ENCODE measurements at places on chromosomes 6 and 20. TPM values are rescaled to one million over a fixed set of nuclear protein-coding genes. Genes with fewer than 3 reads are reported as not detected.

RBPJL gene
- not detected for total RNA-seq

JAG1 gene
- 132 TPM for total RNA-seq

SEC23B gene
- total RNA-seq = 67.3 TPM

RCAN2 gene
- 25.7 TPM for total RNA-seq

KCNQ2 gene
- total RNA-seq = 2.2 TPM

AK9 gene
- total RNA-seq = 10.9 TPM

TSBP1 gene
- total RNA-seq = not detected

AKAP12 gene
- total RNA-seq = 84.6 TPM

CD93 gene
- total RNA-seq = 104 TPM

ATRN gene
- total RNA-seq = 48.1 TPM

HBS1L gene
- 59.1 TPM for total RNA-seq

HSPA1L gene
- 1.7 TPM for total RNA-seq

DNA sequence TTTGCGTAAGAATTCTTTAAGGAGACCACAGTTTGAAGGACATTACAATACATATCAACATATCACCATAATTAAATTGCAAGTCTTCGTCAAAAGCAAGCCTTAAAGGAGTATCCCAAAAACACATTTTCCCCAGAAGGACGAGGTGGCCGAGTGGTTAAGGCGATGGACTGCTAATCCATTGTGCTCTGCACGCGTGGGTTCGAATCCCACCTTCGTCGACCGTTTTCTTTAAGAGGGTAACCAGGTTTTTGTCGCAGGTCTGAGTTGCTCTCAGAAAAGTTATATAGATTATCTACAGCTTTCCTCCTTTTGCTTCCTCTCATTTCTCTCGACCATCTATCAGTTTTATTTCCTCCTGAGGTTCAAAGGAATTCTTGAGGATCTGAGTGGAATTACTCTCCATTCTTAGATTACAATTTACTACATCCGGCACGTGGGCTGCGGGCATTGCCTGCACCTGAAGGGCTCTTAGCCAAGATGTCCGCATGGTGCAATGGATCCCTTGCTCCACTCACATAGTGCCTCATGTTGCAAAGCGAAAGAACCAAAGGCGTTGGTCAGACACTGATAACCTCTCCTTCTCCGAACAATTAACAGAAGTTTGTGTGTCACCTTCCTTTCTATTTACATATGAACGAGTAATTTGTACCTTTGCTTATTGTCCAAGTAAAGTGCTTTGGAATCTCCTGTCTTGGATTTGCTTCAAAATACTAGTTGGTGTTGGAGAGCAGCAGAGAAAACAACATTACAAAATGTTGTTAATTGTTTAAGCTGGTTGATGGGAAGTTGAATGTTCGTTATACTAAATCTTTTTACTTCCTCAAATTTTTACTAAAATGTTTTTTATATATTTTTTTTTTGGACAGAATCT is 14.0 kb downstream of the POM121L2 start:
- no peak for DNase-seq

- DNase-seq = peak; percentile 92
Observed at GRCh38 chr20:48295445-48295903, 510.2 kb upstream of the SULF2 start.

- DNase-seq = no peak
Observed at GRCh38 chr6:4066029-4066755, 12.7 kb downstream of the FAM217A start.

DNA sequence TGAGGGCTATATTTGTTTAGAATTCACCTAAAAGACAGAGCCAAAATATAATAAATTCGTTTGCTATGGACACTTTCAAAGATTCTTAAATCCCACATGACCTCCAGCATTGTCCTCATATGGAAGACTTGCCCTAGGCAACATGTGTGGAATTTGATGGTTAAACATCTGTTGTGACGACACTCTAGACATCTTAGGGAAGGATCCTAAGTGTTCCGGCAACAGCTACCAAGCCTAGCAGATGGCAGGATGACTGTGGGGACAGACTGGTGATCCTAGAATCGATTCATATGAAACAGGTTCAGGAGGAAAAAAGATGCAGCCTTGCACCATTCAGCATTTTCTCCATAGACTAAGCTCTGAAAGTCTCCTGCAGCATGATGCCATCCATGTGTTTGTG is 77.6 kb upstream of the BACH2 start:
- no peak for DNase-seq

GRCh38 chr20:63347081-63347741 is 13.9 kb downstream of the CHRNA4 start:
- no peak for DNase-seq

DNA sequence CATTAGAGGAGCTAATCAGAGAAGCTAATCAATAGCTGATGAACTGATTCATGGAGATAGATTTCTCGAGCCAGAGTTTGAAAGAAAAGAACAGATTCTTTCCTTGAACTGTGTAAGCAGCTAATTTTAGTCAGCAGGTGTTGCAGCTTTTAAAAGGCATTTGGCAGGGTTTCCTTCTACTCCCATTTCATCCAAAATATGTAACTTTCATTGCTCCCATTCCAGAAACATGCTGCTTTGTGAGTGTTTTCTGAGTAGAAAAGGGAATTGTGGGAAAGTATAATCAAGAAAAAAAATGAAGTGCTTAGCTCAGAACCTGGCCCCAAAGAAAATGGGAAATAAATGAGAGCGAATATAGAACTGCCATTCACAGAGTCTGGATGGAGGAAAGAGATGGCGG is 20.8 kb downstream of the SLC35F1 start:
- DNase-seq = no peak

GRCh38 chr6:33082702-33083101 is 6.9 kb downstream of the HLA-DPB1 start:
- peak; percentile 17 for DNase-seq

DNA sequence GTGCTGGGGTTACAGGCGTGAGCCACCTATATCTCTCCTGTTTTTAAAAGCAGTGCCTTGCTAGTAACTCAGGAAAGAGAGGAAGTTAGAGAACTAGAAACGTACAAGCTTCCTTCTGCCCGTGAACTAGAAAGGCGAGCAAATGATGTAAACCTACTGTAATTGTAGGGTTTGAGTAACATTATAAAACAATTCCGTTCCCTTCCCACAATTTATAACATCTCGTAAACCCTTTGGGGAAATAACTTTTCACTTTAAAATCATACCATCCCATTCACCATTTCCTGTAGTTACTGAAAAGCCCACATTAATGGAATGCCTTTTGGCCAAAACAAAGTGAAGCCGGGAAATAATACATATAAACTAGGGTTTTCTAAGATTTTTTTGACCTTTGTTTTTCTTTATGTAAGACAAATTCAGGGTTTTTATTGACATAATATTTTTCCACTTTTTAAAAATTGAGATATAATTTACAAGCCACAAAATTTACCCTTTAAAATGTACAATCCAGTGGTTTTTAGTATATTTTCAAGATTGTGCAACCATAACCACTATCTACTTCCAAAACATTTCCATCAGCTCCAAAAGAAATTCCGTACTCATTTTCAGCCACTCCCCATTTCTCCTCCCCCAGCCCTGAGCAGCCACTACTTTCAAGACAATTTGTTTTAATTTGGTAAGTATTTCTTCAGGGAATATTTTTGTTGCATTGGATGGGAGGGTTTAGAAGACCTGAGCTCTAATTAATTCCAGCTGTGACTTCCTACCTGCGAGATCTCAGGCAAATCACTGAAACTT is 175.1 kb upstream of the PDE10A start:
- no peak for DNase-seq

- DNase-seq = no peak
Observed at GRCh38 chr20:60206259-60206658, 248.0 kb downstream of the CDH26 start.

GRCh38 chr6:36691011-36691410 is 6.6 kb upstream of the RAB44 start:
- no peak for DNase-seq

DNA sequence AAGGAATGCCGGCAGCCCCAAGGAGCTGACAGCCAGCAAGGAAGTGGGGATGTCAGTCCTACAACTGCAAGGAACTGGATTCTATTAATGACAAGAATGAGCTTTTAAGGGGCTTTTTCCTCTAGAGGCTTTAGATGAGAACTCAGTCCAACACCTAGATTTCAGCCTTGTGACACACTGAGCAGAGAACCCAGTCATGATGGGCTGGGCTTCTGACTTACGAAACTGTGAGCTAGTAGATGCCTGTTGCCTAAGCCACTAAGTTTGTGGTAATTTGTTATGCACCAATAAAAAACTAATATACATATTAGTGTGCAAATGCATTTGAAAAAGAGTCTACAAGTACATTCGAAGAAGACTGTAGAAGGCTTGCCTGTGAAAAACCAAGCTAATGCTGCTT is 263.3 kb downstream of the SOX4 start:
- no peak for DNase-seq

GRCh38 chr6:30799210-30799609 is 54.9 kb upstream of the IER3 start:
- DNase-seq = no peak

DNA sequence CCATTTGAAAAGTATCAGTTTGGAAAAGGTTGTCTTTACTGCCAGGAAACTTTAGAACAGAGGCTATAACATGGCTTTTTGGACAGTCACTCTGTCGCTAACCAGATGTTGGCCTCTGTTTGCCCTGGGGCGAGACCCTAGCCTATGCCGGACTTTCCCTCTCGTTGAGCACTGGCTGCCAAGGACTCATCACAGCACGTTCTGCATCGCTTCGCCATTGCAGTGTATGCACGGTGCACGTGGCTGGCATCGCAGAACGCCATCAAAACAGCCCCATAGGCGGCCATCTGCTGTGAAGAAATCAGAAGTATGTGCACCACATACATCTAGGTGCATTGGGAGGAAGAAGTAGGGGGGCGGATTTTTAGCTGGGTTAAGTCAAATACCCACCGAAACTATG is 156.4 kb downstream of the EYA2 start:
- no peak for DNase-seq

GRCh38 chr20:15113144-15113773 is 775.8 kb upstream of the FLRT3 start:
- no peak for DNase-seq

DNA sequence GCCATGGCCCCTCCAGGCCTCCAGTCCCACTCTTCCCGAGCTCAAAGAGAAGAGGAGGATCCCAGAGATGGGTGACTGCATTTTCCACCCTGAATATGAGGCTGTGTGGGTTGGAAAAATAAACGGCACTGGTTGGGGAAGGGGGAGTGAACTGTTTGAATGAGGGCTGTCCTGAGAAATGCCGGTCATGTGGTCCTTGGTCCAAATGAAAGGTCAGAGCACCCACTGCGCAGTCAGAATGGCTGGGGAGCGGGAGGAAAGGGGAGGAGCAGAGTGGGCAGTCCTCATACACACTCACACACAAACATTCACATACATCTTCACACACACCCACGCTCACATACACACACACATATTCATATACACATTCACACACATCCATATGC is 83.1 kb downstream of the MRPL14 start:
- DNase-seq = no peak

- DNase-seq = no peak
Observed at GRCh38 chr6:87441711-87442110, 31.1 kb upstream of the SLC35A1 start.

GRCh38 chr6:81362246-81362645 is 390.2 kb downstream of the TENT5A start:
- DNase-seq = no peak

DNA sequence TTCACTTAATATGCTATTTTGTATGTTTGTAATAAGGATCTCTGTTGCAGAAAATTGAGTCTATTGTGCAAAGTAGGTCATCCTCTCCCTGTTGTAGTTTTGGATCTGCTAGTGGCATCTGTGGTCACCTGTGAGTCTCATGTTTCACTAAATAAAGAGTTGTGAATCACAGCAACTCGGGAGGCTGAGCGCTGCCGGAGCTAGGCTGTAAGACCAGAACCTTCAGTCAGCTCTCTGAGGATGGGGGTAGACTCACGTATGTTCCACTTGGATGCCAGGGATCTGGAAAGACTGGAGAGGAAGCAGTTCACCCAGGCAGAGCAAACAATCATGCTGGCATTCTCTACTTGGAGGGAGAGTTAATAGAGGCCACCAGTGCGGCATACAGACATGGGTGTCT is 187.3 kb upstream of the FOXA2 start:
- DNase-seq = no peak

- DNase-seq = no peak
Observed at GRCh38 chr6:139334806-139335446, 39.5 kb downstream of the CITED2 start.

GRCh38 chr20:50202677-50203076 is 12.0 kb downstream of the CEBPB start:
- DNase-seq = no peak

GRCh38 chr20:46085179-46085851 is 4.4 kb downstream of the NCOA5 start:
- DNase-seq = no peak

GRCh38 chr6:1708820-1709219 is 99.1 kb downstream of the FOXC1 start:
- DNase-seq = no peak
